GM19239 (cell line): ENCODE measurements at places on chromosomes 1 and 21.

- no peak for DNase-seq
Observed at GRCh38 chr1:112850034-112850757, 105.8 kb downstream of the SLC16A1 start.

DNA sequence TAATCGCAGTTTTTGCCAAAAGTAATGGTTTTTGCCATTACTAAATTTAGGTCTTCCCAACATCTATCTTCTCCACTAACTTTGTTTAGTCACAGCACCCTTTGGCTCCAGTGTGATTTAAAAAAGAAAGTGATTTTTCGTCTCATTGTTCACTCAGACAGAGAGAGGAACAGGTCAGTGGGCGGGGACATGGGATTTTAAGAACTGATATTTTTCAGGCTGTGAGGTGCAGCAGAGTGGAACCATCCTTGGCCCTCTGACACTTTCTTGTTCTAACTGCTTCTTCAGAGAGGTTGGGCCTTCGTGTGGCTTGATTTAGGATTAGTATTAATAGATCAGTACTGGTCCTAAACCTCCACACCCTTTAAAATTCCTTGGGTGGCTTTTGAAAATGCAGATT lies 38.8 kb downstream of the CASQ2 start:
- peak; percentile 42 for DNase-seq

DNA sequence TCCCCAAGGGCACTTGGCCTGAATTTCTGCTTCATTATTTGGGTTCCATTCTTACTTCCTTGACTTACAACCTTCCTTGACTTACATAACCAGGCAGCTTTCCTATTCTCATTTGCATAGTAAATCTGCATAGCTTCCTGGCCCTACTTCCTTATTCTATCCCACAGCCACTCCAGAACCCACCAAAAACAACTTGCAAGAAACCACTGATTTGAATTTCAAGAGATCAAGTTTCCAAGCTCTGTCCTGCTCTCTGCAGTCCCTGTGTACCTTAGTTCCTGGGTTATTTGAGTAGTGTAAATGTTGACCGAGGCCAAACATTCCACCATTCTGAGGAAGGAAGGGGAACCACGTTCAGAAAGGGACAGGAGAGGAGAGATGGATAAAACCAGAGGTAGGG lies 603.3 kb downstream of the PTPRC start:
- DNase-seq = no peak

- no peak for DNase-seq
Observed at GRCh38 chr1:201750120-201750519, 78.8 kb upstream of the IPO9 start.

- DNase-seq = no peak
Observed at GRCh38 chr1:235952950-235953615, 86.4 kb upstream of the LYST start.

DNA sequence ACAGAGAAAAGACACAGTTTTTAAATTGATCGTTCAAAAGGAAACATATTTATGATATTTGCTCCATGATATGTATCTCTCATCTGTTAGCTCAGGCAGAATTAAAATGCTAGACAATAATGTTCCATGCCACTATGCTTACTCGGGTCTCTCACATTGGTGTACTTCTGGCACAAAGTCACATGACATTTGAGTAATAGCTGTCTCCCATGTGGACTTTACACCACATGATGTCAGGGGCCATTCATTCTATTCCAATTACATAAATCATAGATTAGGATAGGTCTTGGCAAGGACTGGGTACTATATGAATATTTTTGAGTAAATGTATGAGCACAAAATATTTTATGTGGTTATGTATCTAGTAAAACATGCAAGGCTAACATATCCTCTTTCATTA lies 648.4 kb downstream of the PLA2G4A start:
- no peak for DNase-seq

DNA sequence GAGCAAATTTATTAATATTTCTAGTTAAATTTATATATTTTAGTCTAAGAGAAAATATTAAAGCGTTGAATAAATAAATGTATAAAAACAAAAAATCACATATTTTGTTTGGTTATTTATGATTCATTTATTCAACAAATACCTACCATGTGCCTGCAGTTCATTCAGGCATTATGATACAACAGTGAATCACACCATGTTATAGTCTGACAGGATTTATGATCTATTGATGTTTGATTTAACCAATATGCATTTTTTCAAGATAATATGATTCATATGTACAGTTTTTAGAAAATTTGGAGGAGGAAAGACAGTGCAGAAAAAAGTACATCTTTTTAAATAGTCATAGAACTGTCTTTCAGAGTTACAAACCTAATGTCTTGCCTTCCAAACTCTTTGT lies 7.4 kb upstream of the TRIM58 start:
- DNase-seq = no peak

- peak; percentile 89 for DNase-seq
Observed at GRCh38 chr1:20633190-20634064, at the start of gene PINK1. Gene PINK1, plus strand, starts transcription at chr1:20633458. Its CDS starts 91 bp downstream, at chr1:20633549.

GRCh38 chr1:77824079-77824478 lies 44.6 kb downstream of the MIGA1 start:
- no peak for DNase-seq

GRCh38 chr21:46600305-46600704 lies 4.6 kb downstream of the S100B start:
- DNase-seq = no peak

- no peak for DNase-seq
Observed at GRCh38 chr1:44297695-44298400, 57.2 kb downstream of the ERI3 start.

- DNase-seq = no peak
Observed at GRCh38 chr1:66932291-66932690, 7.5 kb downstream of the MIER1 start.

- DNase-seq = no peak
Observed at GRCh38 chr21:43322805-43323204, 104.1 kb downstream of the SIK1 start.

DNA sequence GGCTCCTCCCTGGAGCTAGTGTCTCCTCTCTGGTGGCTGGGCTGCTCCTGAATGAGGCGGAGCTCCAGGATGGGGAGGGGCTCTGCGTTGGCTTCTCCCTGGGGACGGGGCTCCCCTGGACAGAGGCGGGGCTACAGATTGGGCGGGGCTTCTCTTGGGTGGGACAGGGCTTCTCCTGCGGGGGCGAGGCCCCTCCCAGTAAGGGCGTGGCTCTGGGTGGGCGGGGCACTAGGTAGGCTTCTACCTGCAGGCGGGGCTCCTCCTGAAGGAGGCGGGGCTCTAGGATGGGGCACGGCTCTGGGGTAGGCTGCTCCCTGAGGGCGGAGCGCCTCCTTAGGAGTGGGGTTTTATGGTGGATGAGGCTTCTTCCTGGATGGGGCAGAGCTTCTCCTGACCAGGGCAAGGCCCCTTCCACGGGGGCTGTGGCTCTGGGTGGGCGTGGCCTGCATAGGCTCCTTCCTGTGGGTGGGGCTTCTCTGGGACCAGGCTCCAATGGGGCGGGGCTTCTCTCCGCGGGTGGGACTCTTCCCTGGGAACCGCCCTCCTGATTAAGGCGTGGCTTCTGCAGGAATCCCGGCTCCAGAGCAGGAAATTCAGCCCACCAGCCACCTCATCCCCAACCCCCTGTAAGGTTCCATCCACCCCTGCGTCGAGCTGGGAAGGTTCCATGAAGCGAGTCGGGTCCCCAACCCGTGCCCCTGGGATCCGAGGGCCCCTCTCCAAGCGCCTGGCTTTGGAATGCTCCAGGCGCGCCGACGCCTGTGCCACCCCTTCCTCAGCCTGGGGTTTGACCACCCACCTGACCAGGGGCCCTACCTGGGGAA lies 22.7 kb upstream of the ARF1 start:
- peak; percentile 48 for DNase-seq

DNA sequence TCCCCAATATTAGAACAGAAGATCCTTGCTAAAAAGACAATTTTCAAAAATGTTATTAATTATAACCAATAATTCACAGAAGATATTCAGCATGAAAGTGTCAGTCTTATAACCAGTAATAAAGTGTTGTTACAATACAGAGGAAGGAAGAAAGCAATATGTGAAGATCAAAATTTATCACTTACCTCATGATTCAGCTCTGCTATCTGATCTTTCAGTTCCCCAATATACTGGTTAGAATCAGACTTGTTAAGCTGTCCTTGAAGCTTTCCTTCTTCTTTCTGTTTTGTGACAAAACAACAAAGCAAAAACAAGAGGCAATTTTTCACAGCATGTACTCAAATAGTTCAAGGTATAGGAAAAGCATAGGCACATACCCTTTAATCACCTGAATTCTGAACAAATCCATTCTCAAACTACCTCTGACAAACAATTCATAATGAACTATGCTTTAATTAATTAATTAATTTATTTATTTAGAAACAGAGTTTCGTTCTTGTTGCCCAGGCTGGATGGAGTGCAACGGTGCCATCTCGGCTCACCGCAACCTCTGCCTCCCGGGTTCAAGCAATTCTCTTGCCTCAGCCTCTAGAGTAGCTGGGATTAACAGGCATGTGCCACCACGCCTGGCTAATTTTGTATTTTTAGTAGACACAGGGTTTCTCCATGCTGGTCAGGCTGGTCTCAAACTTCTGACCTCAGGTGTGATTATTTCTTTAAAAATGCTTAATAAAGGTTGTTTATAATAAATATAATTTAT lies 76.9 kb upstream of the GFI1 start:
- DNase-seq = peak; percentile 36

GRCh38 chr1:214587165-214587564 lies 15.8 kb upstream of the CENPF start:
- no peak for DNase-seq

DNA sequence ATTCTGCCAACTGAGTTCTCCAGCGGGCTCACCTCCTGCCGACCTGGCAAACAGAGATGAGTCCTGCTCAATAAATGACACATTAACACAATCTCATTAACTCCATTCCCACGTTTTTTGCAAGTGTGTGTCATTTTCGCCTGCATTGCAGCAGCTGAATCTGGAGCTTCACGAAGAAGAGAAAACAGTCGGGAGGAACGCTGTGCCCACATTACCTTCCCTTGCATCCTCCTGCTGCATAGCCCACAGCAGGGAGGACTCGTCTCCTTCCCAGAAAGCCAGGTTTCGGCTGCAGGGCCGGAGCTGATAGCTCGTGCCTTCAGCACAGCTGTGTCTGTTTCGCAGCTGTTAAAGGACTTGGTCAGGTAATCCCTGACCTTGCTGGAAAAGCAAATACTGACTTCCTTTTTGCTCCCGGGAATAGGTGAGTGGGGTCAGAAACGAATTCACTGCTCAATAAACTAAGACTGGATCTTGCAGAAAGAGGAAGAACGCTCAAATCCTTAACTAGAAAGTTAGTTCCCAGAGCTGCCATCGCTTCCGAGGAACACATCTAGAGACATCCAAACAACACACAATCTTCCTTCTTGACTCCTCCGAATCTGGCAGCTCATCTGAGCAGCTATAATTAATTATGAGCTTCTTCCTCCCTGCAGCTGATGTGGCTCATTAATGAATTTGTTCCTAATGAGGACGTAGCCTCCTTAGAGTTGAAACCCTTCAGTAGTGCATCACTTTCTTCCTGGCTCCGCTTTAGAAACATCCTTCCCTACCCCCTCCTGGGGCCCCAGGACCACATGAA lies 33.0 kb downstream of the KANK4 start:
- no peak for DNase-seq

DNA sequence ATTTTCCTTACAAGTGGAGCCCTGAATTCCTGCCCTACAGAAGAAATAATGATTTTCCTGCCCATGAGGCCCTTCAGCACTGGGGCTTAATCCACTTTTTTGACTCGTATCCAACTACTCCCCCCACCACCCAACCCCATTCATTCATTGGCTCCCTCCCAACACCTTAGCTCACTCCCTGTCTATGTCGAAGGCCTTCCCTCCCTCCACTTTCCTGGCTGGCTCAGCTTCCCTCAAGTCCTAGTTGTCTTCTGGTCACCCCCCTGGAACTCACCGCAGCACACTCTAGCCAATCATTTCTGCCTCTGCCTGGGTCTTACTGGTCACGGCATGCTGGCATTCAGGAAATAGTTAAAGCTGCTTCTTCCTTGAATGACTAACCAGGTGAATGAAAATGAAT lies 118.9 kb downstream of the PGBD5 start:
- no peak for DNase-seq

GRCh38 chr1:66402194-66402593 lies 131.8 kb upstream of the SGIP1 start:
- DNase-seq = peak; percentile 71

- no peak for DNase-seq
Observed at GRCh38 chr1:55284856-55285255, 69.7 kb upstream of the USP24 start.

DNA sequence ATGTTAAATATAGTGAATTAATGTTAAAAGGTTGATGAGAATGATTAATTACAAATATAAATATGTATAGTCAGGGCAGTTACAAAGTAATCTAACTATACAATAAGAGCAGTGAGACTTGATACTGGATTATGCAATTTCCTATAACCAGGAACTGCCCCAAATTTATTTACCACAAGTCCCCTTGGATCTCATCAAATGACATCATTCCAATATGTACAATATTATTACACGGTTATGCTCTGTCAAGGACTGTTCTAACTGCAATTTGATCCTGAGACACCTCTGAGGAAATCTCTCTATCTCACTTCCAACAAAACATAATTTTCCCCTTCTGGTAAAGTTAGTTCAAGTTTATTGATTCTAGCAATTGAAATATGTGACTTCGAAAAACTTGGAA lies 917.6 kb downstream of the NCAM2 start:
- no peak for DNase-seq

GRCh38 chr1:100516857-100517256 lies 21.1 kb upstream of the GPR88 start:
- DNase-seq = no peak

GRCh38 chr1:247293047-247293446 lies 37.2 kb downstream of the VN1R5 start:
- DNase-seq = no peak

DNA sequence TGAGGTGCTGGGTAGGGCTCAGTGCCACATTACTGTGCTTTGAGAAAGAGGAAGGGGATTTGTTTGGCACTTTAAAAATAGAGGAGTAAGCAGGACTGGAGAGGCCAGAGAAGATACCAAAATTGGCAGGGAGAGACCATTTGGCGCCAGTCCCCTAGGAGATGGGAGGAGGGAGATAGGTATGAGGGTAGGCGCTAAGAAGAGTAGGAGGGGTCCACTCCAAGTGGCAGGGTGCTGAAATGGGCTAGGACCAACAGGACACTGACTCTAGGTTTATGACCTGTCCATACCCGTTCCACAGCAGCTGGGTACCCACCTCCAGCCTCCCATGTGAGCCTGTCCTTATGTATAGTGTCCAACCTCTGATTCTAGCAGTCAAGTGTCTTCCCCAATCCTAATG lies 1.0 kb upstream of the CRTC2 start:
- no peak for DNase-seq

GRCh38 chr1:246860401-246860800 lies 71.3 kb downstream of the AHCTF1 start:
- no peak for DNase-seq

DNA sequence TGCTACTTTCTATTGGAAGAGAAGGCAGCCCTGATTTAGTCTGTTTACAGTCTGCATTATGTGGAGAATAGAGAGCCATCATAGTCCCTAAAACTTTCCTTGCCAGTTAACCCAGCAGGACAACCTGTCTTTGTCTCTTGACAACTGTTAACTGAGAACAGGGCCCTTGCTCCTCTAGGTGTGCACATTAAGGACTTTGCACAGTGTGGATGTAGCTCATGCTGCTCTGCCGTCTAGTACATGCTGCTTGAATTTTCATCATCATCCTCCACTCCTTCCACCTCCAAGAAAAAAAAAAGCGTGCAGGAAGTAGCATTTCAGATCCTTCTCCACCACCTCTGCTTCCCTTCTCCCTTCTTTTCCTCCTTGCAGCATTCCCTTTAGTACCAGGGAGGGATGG lies 91.5 kb downstream of the PBX1 start:
- no peak for DNase-seq
